Choroid plexus epithelial cell (primary cell): ENCODE measurements at places on chromosomes 12 and 14.
A peak's percentile ranks its signal among the peaks of the same experiment; 100 is the strongest.

- no peak for DNase-seq
Measured at GRCh38 chr14:32682214-32682613, 256.5 kb upstream of the NPAS3 start.

GRCh38 chr12:78455991-78456390 lies 408.6 kb upstream of the SYT1 start:
- no peak for DNase-seq

GRCh38 chr12:121263206-121263935 lies 33.1 kb downstream of the CAMKK2 start:
- no peak for DNase-seq

GRCh38 chr14:91963465-91963864 lies 16.0 kb upstream of the FBLN5 start:
- peak; percentile 93 for DNase-seq

DNA sequence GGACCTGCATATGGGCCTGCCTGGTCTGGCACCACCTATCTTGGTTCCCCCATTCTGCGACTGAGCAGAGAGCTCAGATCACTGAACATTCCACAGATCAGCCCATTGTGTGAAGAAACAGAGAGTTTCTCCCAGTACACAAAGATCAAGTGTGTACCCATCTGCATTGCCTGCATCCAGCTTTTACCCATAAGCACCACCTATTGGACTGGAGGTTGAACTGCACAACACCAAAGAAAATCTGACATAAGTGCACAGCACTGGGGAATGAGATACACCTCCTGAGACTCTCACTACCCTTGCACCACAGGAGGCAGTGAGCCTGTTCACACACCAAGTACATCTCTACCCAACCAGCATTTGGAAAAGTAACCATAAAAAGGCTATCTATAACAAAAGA lies 362.6 kb upstream of the CLEC14A start:
- no peak for DNase-seq

GRCh38 chr12:95573951-95574576 lies 22.8 kb upstream of the USP44 start:
- no peak for DNase-seq

DNA sequence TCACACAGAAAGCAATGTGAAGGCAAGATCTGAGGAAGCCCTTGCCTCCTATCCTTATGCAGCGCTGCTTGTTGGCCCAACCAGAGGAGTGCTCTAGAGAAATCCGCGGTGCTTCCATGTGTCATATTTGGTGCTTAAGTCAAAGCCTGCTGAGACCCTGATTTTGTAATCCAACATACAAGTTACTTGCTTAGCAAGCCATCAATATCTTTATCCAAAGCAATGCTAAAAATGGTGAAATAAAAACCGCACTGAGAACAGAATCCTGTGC lies 250.0 kb downstream of the MED13L start:
- DNase-seq, result no peak

DNA sequence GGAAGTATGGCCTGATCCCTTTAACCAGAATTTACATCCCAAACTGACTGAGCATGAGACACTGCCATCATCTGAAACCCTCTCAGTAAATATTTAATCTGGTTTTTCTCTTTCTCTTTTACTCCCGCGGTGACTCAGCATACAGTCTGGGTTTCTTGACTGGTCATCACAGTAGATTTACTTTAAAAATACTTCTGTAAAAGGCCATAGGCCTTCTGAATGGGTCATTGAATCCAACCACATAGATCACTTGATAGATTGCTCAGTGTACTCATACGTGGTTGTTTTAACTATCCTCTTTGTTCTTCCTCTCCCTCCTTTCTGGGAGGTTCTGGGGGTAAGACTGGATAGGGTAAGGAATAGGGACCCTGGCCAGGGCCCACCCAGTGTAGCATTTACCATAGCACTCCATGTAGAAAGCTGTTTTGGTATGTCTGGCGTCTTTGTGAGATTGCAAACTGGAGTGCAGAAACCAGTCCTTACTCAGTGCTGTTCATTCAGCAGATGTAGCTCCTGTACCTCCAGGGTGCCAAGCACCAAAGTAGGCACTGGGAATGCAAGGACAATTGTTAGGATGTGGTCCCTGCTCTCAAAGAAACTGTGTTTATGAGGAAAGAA lies 165.7 kb downstream of the SRGAP1 start:
- peak; percentile 76 for DNase-seq

- DNase-seq, result no peak
Measured at GRCh38 chr12:123064885-123065619, 84.6 kb downstream of the ARL6IP4 start.

DNA sequence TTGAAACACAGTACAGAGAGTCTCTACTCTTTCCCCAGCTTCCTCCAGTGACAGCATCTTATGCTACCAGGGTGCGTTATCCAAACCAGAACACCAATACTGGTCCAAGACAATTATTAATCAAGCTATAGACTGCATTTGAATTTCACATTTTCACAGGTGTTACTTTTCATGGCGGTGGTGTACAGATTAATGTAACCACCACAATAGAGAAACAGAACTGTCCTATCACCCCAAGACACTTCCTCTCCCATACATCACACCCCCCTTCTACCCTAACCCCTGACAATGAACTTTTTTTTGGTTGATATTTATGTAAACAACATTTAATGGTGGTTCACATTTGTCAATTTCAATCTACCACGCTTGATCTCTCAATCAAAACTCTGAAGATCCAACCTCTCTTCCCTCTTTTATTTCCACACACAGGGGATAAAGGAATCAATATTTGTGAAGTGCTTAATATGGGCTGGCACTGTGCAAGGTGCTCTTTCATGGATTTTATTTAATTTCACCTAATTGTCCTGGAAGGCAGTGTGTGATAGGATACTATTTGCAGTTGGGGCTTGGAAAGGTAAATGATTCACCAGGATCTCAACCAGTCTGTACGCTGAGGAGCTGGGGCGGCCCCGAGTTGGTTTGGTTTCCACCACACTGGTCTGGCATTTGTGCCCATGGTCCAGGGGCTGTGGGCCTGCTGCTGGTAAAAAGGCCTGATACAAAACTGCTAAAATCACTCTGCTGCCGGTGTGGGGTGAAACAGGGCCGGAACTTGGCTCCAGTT lies 54.6 kb upstream of the DICER1 start:
- DNase-seq, result no peak

DNA sequence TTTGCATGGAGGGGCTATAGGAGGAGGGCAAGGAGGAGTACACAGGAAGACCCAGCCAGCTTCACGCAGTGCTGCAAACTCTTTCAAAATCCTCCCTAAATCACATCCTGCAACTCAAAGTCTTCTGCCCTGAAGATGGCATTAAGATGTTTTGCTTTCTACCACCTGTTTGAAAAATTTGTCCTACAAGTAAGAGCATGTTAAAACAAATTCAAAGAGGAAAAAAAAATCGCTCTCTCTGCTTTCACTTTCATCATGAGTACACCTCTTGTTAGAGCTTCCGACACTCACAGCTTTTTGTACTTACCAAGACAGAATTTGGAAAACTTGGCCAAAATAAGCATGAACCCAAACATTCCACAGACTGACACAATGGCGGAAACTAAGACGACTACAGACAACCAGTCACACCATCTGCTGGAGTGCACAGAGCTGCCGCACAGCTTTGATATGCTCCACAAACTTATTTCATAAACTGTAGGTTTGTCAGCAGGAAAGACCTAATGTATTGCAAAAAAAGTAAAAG lies 21.3 kb downstream of the GCH1 start:
- peak; percentile 87 for DNase-seq

DNA sequence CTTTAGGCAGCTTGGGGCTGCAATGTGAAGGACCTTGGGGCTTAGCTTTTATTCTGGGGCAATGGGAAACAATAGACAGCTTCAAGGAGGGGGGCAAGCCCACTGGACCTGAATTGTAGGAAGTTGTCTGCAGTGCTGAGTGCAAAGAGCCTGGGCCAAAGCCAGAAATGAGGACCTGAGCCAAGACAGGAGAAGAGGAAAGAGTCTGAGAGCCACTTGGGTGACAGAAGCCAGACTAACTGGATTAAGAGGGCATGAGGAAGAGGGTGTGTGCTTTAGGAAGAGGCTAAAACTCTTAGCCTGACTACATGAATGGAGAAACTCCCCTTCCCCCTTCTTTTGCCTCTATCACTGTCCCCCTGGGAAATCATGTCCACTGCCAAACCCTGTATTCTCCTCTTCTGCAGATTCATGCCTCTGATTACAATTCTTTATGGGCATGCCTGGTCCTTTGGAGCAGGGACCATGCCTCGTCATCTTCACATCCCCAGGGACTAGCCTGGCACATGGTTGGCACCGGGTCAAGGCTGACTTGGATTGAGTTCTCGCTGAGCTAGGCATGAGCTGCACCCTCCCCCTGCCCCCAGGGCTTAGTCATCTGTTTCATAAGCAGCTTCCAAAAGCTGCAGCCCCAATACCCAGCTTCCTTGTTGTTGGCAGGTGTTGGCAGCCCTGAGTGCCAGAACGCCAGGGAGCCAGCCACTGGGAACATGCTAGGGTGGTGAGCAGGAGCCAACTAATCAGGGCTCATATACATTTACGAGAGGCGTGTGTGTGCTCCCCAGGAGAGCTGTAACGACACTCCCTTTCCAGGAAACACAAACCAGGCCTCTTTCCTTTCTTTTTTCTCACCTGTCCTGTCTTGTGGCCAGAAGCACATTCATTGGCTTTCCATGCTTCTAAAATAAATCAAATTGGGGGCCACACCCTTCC lies 27.7 kb upstream of the JDP2 start:
- no peak for DNase-seq

GRCh38 chr12:120079411-120080400 lies 36.8 kb downstream of the RAB35 start:
- DNase-seq, result no peak

GRCh38 chr12:10612984-10613348 lies 443 bp downstream of the MAGOHB start:
- no peak for DNase-seq

DNA sequence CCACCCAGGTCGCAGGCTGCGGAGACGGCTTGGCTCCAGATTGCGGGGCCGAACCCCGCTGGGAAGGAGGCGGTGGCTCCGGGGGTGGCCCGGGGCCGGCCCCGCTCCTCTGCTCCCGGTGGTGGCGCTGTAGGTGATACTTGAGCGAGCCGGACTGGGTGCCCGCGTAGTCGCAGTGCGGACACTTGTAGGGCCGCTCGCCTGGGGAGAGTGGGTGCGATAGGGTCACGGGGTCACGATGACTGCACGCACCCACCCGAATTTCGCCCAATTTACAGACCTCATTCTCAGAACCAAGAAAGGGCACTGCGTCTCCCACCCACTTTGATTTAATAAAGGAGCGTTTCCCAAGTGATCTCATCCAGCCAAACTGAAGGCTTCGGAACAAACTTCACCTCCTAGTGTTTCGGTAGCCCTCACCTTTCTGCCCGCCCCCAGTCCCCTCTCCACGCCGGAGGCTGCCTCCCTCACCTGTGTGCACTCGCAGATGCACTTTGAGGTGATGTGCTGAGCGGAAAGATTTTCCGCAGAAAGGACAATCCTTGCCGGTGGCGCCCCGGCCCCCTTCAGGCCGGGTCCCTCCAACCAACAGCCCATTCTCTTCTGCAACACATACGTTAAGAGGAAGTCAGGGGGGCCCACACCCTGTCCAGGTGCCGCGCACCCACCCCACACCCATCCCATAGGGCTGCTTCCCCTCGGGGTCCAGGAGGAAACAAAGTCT lies 7.4 kb downstream of the ZNF219 start:
- DNase-seq, result no peak

DNA sequence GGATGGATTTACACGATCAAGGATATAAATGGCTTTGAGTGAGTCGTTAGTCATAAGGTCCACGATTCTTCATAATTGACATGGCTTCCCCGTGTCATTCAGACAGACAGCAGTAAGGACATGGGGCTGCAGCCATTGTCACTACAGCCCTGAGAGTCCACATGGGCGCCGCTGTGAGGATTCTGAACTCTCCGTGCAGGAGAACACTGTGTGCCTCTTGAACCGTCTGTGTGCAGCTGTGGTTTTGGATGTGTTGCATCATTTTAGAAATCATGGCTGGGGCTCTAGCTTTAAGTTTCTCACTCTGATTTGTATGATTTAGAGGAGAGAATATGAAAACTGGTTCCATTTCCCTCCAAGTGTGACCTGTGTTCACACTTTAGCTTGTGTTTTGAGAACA lies 47.2 kb downstream of the NPAS3 start:
- DNase-seq, result no peak

- peak; percentile 30 for DNase-seq
Measured at GRCh38 chr12:125340791-125341190, 275.6 kb downstream of the AACS start.

GRCh38 chr12:77062846-77063461 lies 2.4 kb downstream of the E2F7 start:
- DNase-seq, result peak; percentile 81

DNA sequence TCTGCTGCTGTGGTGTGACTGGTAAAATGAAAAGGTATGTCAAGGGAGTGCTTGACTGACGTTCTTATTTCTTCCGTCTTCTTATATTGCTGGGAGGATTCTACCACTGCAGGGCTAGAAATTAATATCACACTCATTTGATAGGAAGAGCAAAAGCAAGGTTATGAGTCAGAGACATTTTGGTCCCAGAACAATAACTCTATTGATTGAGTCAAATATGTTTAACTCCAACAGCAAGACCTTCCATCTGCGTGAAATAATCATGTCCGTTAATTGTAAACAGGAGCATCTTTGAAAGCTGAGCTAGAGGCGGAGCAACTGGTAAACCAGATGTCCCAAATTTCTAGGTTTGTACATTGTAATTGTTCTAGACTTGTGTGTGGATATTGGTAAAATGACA lies 1293.6 kb downstream of the AACS start:
- DNase-seq, result no peak

- DNase-seq, result no peak
Measured at GRCh38 chr14:92734618-92735017, 13.8 kb downstream of the LGMN start.

DNA sequence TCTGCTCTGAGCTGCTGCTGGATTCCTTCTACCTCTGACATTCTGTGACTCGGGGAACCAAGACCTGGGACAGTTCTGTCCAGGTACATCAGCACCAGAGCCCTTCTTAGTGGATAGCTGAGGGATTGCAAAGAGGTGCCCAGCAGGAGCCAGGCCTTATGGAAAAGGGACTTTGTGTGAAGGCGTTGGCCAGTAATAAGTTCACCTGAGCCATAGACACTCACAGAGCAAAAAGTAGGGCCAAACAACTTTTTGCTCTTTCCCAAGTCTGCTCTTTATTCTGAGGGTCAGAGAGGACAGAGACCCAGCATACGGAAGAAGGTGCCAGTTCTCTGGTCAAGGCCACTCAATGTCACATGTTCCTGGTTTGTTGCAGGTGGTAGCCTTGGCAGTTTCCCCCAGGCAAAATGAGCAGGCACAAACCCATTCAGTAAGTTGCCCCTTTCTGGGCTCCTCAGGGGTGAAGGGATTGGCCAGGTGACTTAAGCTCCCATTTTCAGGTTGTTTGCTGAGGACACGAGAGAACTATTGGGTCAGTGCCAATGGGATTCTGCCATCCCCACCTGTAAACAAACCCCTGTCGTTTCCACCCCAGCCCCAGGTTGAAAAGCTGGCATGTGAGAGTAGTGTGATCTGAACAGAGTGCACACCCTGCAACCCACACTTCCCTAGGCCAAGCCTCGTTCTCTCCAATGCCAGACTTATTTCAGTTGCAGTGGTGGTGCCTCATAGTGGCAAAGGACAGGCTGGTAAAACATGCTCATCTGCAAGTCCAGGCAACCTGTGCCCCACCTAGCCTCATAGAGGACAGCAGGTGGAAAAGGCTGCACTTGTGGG lies 150.3 kb downstream of the SMOC1 start:
- DNase-seq, result no peak
